ENCODE measurements at places on chromosomes 11 and 22.

GRCh38 chr11:12981676-12982522 lies 27.2 kb upstream of the RASSF10 start:
- DNase-seq: no peak

GRCh38 chr11:9711454-9712307 lies 47.8 kb downstream of the SWAP70 start:
- DNase-seq: no peak

GRCh38 chr22:37119872-37120271 lies 10.4 kb upstream of the TMPRSS6 start:
- no peak for DNase-seq

DNA sequence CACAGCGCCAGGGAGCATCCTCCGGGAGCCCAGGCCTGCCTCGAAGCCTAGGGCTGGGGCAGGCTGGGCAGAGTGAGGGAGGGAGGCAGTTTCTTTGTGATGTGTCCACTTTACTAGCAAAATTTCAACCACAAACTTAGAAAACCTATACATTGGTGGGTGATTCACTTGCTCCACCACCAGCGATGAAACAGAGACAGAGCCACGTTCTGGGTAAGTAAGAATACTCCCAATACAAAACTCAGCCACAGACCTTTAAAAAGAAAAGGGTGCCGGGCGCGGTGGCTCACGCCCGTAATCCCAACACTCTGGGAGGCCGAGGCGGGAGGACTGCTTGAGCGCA lies 22.3 kb downstream of the CDKN1C start:
- DNase-seq: no peak

DNA sequence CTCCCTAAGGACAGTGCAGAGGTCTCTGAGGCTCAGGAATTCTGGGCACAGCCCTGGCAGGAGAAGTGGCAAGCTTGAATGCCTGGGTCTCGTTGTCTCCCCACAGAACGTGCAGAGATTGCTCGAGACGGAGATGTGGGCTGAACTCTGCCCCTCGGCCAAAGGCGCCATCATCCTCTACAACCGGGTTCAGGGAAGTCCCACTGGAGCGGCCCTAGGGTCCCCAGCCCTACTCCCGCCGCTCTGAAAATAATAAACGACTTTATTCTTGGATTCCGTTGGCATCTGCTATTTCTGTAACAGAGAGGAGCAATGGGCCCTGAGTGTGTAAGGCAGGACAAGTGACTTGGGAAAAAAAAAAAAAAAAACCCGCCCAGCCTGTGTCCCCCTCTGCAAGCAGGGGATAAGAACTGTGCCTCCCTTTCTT lies 591 bp upstream of the DNAJC4 start:
- DNase-seq: peak; percentile 18
